Activated naive CD8-positive, alpha-beta T cell treated with anti-CD3 and anti-CD28 coated beads, Interleukin-2, amount 10 ng/mL, durations not matched to agents 7 days and 5 days (primary cell): ENCODE measurements at places on chromosomes 6 and 20. TPM values are rescaled to one million over a fixed set of nuclear protein-coding genes. Genes with fewer than 3 reads are reported as not detected.

DNA sequence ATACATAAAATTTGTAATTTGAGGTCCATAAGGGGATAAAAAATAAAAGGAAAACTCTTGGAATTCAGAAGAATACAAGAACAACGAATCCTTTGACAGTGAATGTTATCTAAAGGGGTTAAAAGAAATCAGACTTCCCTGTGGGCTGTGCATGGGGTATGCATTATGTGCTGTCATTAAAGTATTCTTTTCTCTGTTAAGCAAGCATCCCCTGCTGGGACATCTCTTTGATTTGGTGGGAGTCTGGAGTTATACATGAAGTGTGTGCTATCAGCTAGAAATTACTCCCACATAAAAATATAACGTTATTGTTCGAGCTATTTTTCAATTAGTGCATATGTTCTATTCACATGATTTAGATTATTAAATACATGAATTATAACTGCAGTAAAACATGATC is 195.2 kb downstream of the CENPW start:
- H3K4me1 ChIP-seq: no peaks in the 10 kb centered on the region
- H3K27me3 ChIP-seq: peaks cover 2% of the 10 kb centered on the region
- no peak overlapping the region for H3K4me3 ChIP-seq

Gene HLA-G
- 2.0 TPM for total RNA-seq

DNA sequence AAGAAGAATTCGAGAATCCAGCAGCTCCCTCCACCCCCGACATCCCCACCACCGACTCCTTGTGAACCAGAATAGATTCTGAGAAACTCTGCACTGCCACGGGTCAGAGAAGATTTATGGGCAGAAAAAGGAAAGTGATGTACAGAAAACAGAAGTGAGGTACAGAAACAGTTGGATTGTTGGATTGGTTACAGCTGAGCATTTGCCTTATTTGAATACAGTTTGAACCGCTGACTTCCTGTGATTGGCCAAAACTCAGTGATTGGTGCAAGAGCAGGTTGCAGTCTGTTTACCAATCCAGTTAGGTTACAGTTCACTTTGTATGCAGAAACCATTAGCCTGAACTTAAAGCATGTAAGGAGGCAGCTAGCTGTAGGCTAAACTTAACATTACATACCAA is 131.2 kb upstream of the HDDC2 start:
- no peak for DNase-seq
- H3K27ac ChIP-seq: no peak overlapping the region
- no peak overlapping the region for H3K4me3 ChIP-seq
- no peaks in the 10 kb centered on the region for H3K36me3 ChIP-seq
- H3K4me1 ChIP-seq: no peaks in the 10 kb centered on the region

Gene CAP2
- total RNA-seq: not detected

Gene BIRC7
- total RNA-seq: not detected

Gene BPIFA2
- not detected for total RNA-seq
